A549 treated with Mapracorat at 1 μM for 4 hours (cell line): ENCODE measurements at places on chromosomes 6 and 20. TPM values are rescaled to one million over a fixed set of nuclear protein-coding genes. Genes with fewer than 3 reads are reported as not detected.

E2F3 gene
- total RNA-seq = 11.2 to 12.5 TPM (median 11.8 TPM) in 5 replicates

ID4 gene
- total RNA-seq = 0.71 to 1.3 TPM (median 0.85 TPM) in 5 replicates

PNLDC1 gene
- 0.10 TPM in 1 of 5 replicates, not detected in the others for total RNA-seq

SRSF12 gene
- 1.0 to 2.0 TPM (median 1.9 TPM) in 5 replicates for total RNA-seq

CAGE1 gene
- not detected in 5 replicates for total RNA-seq

SNRNP48 gene
- 7.7 to 11.0 TPM (median 10.1 TPM) in 5 replicates for total RNA-seq

SHLD1 gene
- total RNA-seq = 6.8 to 9.3 TPM (median 8.0 TPM) in 5 replicates

PPP1R3G gene
- 1.5 to 2.4 TPM (median 2.0 TPM) in 5 replicates for total RNA-seq

C20orf202 gene
- 0.22 TPM in 1 of 5 replicates, not detected in the others for total RNA-seq

MICAL1 gene
- total RNA-seq = 11.5 to 19.0 TPM (median 17.5 TPM) in 5 replicates

CDH22 gene
- total RNA-seq = 0.04 to 0.05 TPM in 2 of 5 replicates, not detected in the others

TRIM15 gene
- not detected in 5 replicates for total RNA-seq
